ENCODE measurements at places on chromosomes 3 and 15. TPM values are rescaled to one million over a fixed set of nuclear protein-coding genes. Genes with fewer than 3 reads are reported as not detected.

Gene TM4SF18
- 3.7 TPM for total RNA-seq

Gene MYH15
- total RNA-seq: 0.52 TPM

Gene RNF111
- total RNA-seq: 56.9 TPM

Gene DAG1
- total RNA-seq: 94.0 TPM

Gene ADAMTSL3
- total RNA-seq: 9.7 TPM

Measured in ureter (tissue), 1 donor.